ENCODE measurements at places on chromosomes 5 and 9.

GRCh38 chr5:135480511-135480910 is 28.4 kb upstream of the TIFAB start:
- H3K4me3 ChIP-seq = no peak overlapping the region
- no peak overlapping the region for H3K27ac ChIP-seq
- H3K4me1 ChIP-seq = peaks cover 14% of the 10 kb centered on the region
- no peaks in the 10 kb centered on the region for H3K27me3 ChIP-seq

DNA sequence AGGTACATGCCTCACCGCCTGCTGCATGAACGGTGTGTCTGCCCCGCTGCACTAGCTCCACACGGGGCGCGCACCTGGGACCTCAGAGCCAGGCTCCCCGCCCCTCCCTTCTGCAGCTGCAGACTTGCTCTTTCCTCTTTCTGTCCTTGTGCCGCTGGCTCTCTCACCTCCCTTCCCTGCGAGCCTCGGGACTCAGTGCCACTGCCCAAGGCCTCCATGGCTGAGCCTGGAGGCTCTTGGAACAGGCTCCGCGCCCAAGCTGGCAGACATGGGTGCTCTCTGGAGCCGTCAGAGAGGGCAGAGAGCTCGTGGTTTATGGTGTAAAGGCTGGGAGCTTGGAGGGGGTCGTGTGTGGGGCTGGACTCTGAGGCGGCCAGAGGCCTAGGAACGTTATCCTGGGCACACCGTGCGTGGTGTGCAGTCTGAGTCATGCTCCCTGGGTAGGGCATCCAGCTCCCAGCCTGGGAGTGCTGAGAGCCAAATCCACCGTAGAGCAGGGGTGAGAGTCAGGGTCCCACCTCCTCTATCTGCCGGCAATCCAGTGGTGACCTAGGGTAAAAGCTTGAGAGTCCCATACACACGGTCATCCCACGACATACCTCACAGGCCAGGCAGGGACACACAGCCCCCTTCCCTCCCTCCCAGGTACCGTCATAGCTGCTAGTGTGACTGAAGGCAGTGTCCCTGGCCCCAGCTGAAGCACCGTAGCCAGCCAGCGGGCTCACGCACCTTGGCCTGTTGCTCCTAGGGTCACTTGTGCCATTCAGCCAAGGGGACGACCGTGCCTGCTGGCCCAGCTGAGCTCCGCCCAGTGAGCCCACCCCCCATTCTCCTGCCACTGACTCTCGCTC is 22.4 kb downstream of the GOLGA2 start:
- no peaks in the 10 kb centered on the region for H3K4me1 ChIP-seq
- no peak overlapping the region for H3K4me3 ChIP-seq
- no peak overlapping the region for H3K27ac ChIP-seq
- peaks cover 3% of the 10 kb centered on the region for H3K27me3 ChIP-seq

GRCh38 chr9:23322392-23322791 is 503.6 kb downstream of the ELAVL2 start:
- no peak overlapping the region for H3K27ac ChIP-seq
- H3K4me3 ChIP-seq = no peak overlapping the region
- H3K27me3 ChIP-seq = no peaks in the 10 kb centered on the region

DNA sequence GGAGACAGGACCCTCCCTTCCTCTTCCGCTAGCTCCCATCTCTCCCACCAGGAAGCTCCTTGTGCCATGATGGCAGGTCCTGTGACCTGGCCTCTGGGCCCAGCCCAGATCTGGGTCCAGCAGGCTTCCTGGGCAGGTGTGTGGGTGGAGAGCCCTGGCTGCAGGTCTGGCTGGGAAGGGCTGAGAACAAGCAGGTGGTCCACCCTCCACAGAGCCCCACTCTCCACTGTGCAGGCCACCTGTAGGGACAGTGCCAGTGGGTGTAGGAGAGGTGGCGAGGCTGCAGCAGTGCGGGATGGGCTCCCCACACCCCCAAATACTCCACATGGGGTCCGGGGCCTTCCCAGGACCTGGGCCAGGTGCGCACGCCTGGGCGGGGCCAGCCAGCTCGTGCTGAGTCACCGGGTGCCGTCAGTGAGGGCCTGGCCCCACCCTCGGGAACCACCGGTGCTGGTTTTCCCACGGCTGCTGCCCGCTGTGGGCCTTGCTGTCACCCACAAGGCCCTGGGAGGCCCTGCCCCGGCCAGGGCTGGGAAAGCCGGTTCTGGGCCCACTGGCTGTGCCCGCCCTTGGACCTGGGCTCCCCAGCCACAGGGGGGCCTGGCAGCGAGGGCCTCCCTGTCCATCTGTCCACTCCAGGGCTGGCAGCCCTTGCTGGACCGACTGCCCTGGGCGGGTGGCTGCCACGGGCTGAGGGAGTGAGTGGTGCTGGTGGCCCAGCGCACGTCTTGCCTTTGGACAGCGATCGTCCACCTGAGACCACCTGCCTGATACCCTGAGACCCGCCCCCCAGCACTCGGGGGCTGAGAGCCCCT is 9.3 kb upstream of the NRARP start:
- H3K4me1 ChIP-seq = peaks cover 43% of the 10 kb centered on the region
- no peak for DNase-seq
- H3K27me3 ChIP-seq = no peaks in the 10 kb centered on the region
- no peak overlapping the region for H3K4me3 ChIP-seq

DNA sequence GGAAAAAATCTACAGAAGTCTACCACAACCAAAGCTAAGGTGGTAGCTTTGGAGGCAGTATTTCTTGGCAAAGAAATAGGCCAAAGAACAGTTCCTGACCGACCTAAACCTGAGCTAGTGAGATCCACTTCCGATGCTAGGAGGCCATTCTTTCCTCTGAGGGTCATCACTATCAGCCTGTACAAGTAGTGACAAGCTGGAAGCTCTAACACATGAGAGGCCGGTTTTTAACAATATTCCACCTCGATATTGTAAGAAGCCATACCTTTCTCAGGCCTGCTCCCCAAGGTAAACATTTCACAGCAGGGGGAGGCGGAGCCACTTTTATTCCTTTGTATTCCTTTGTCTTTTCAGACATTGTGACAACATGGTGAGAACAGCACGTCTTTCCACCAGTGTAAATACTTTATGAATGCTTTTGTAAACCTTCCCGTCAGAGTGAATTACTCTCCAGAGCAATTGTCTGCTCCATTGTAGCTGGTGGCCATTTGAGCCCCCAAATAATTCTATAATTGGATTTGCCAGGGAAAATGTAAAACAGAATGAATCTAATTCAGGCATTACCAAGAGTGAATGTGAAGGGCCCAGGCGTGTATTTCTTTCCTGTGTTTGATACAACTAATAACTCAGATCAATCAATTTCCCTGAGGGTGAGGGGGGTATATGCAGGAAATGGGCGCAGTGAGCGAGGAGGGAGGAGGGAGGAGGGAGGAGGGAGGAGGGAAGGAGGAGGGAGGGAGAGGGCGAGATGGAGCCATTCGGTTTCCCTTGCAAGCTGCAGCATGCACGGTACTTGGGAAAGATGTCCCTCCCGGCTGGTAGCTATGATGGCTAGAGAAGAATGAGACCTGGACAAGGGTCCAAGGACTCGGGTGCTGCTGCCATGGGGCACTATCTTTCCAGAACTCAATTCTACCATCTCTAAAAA is 166.6 kb downstream of the CDK5RAP2 start:
- H3K4me1 ChIP-seq = peaks cover 17% of the 10 kb centered on the region
- H3K4me3 ChIP-seq = no peak overlapping the region
- H3K27me3 ChIP-seq = no peaks in the 10 kb centered on the region
- peaks cover 84% of the 10 kb centered on the region for H3K36me3 ChIP-seq

DNA sequence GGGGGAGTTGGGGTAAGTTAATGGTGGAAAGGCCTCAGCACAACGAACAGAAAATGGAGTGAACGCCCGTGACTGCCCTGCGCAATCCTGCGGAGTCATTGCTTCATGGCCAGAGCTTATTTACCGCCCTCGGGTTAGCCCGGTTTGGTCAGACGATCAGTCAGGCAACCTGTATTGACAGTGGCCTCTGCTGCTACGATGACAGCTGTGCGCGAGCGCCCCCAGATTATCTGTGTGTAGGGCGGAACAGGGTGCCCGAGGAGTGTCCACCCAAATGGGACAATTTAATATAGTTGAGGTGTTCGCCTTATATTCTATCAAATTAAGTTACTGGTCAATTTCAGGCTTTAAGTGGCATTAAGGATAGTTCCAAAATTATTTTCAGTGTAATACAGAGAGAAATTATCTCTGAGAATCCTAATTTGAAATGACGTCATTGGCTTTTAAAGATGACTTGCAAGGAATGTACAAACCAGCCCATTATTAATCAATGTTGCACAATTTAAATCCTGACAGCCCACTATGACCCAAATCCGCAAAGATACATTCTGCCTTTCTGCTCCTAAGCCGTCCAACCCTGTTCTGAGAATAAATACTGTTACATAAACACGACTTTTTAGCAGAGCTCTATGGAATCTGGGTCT is 879 bp upstream of the UBQLN1 start:
- H3K4me1 ChIP-seq = peaks cover 2% of the 10 kb centered on the region
- no peak for DNase-seq
- H3K36me3 ChIP-seq = no peaks in the 10 kb centered on the region
- peak overlapping the region; percentile 77 for H3K4me3 ChIP-seq

DNA sequence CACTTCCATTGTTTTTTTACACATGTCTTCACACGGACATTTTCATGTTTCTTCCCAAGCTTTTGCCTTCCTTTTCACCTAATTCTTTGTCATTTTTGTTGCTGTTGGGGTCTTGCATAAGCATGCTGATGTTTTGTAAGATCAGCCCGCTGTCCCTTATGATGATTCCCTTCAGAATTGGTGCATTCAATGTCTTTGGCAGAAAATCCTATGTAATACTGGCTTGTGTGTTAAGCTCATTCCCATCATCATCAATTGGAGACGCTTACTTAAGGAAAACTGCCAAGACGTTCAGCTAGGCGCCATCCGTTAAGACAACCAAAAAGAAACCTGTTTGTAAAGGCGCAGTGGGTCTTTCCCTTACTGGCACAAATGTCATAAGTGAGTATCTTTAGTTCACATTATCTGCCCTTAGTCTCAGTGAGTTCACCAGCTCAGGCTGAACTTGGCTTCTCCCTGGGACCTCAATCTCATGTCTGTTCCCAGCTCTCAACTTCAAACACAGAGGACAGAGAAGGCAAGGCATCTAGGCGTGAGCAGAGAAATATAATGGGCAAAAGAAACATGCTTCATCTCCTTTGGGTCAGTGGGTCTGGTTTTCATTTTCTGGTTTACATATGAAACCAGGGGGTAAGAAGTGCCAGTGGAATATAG is 97.9 kb downstream of the EFNA5 start:
- H3K27ac ChIP-seq = no peak overlapping the region
- H3K36me3 ChIP-seq = no peaks in the 10 kb centered on the region
- peak; percentile 30 for DNase-seq
- no peaks in the 10 kb centered on the region for H3K27me3 ChIP-seq
- peaks cover 41% of the 10 kb centered on the region for H3K4me1 ChIP-seq

Measured in neuronal stem cell (in vitro differentiated cells).